ENCODE measurements at places on chromosomes 2 and 18. TPM values are rescaled to one million over a fixed set of nuclear protein-coding genes. Genes with fewer than 3 reads are reported as not detected.

The ZNF804A gene
- polyA plus RNA-seq = 0.25 TPM

DNA sequence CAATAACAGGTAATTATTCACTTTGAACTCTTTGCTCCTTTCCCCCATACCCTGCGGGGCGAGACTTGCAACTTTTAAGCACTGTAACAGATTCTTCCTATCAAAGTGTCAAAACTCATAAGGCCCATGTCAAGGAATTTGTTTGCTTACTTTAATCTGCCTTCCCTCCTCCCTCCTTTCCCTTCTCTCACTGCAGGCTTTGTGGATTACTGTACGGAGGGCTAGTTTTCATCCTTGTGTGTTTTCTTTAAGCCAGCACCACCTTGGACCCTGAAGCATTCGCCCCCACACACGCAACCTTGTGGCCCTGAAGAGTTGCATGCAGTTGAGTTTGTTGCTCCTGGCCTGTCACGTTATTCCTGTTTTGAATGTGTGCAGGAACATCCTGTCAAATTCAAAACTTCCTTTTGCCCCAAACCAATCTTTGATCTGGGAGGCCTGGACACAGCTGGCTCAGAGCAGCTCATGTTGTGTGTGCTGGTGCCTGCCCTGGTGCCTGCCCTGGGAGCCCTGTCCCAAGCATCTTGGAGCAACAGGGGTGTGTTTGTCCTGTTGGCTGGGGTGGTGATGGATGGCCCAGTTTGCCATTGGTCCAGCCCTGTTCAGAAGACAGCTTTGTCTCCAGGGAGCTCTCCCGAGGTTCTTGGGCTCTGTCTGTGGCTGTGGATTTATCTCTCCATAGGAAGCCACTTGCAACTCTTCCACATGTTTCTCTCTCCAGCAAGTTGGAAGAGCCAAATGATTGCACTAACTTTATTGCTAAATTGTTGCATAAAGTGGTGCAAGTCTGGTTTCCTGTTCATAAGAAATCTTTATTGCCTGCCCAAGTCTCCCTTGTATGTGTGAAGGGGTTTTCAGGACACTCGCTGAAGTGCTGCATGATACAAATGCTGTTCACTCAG lies 199.6 kb downstream of the VAPA start:
- no peak for DNase-seq

DNA sequence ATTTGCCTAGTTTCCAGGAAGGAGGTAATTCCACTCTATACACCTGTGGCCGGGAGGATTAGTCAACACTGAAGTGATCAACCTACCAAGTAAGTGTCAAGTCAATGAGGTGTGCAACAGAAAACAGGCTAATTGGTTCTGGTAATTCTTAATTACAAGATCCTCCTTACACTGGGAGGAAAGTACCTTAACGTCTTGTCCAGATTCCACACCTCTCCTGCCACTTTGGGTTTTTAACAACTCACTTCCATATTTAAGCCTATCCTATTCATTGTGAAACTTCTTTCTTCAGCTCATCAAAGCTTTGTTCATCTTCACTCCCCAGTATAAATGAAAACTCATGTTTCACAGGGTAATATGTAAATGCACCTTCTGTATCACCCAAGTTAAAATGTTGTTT lies 22.0 kb upstream of the MAP4K4 start:
- no peak for DNase-seq

The DYNAP gene
- not detected for polyA plus RNA-seq

- DNase-seq = no peak
Measured at GRCh38 chr2:53793261-53793660, 6.4 kb downstream of the ERLEC1 start.

- no peak for DNase-seq
Measured at GRCh38 chr2:113974727-113975126, 84.8 kb downstream of the ACTR3 start.

- no peak for DNase-seq
Measured at GRCh38 chr2:54077088-54077900, 38.1 kb upstream of the ACYP2 start.

- no peak for DNase-seq
Measured at GRCh38 chr2:53652131-53652530, 115.5 kb upstream of the CHAC2 start.

The VWA3B gene
- 0.74 TPM for polyA plus RNA-seq

- DNase-seq = no peak
Measured at GRCh38 chr18:61079714-61080113, 253.5 kb upstream of the CDH20 start.

The B3GNT7 gene
- polyA plus RNA-seq = 0.51 TPM

GRCh38 chr2:48674933-48675332 lies 57.3 kb downstream of the GTF2A1L start:
- no peak for DNase-seq

DNA sequence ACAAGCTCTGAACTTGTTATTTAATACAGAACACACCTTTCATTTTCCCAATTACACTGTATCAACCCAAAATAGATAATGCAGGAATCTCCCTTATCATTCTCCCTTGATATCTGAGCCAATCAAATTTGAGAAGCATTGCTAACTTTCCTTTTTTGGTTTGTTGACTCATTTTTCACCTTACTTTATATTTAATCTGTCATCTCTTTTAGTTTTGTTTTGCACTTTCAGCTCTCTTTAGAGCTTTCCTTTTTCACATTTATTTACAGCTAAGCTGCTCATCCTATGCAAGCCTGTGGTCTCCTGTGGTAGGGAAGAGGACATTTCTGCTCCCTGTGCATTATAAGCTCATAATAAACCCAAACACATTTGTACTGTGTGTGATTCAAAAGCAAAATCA lies 50.1 kb downstream of the ITGAV start:
- DNase-seq = no peak

- no peak for DNase-seq
Measured at GRCh38 chr2:203994735-203995134, 58.2 kb downstream of the ICOS start.

DNA sequence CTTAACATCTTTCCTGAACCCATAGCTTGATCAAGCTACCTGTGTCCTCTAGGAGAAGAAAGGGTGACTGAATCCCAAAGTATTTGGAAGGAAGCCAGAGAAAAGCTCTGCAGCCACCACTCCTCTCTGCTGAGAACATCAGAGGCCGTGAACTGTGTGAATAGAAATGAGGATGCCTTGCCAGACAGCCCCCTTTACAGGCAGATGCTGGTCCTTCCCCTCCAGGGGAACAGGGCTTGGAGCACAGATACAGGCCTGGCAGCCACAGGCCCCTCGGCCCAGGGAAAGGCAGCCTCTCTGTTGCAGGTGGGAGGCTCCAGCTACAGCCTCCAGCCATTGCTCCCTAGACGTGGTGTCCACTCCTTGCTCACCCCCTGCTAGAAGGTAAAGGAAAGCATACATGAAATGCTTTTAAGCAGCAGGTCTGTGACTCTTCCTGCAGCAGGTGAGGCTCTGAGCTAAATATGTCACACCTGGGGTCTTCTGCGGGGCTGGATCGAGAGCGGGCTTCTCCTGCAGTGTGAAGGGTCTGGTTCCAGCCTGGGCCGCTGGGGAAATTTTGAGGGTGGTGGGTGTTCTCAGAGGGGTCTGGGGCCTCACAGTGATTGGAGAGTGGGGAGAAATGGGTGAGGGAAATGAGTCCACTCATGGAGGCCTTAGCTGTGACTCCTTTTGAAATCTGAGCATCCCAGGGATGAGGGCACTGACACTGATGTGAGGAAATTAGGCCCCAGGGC lies 234.0 kb downstream of the KLHL29 start:
- no peak for DNase-seq

Data from muscle of back (tissue), 13 donors.